ENCODE measurements at places on chromosomes 11 and 22. TPM values are rescaled to one million over a fixed set of nuclear protein-coding genes. Genes with fewer than 3 reads are reported as not detected.

DNA sequence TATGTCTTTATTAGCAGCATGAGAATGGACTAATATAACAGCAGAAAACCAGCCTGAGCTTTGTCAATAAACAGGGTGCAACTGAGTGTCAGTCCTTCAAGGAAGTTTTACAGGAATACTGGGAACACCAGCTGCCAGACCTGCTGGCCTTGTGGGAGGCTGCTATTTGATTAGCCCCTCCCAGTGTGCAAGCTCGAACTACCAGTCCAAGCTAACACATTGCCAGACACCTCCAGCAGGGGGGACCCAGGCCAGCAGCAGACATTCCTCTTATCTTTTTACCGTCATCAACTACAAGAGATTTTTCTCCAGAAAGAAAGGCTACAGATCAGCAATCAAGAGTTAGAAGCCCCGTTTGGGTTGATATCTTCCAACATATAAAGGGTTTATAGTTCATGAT lies 942.8 kb upstream of the TENM4 start:
- no peak for DNase-seq

Gene CD248
- total RNA-seq = 25.9 TPM

DNA sequence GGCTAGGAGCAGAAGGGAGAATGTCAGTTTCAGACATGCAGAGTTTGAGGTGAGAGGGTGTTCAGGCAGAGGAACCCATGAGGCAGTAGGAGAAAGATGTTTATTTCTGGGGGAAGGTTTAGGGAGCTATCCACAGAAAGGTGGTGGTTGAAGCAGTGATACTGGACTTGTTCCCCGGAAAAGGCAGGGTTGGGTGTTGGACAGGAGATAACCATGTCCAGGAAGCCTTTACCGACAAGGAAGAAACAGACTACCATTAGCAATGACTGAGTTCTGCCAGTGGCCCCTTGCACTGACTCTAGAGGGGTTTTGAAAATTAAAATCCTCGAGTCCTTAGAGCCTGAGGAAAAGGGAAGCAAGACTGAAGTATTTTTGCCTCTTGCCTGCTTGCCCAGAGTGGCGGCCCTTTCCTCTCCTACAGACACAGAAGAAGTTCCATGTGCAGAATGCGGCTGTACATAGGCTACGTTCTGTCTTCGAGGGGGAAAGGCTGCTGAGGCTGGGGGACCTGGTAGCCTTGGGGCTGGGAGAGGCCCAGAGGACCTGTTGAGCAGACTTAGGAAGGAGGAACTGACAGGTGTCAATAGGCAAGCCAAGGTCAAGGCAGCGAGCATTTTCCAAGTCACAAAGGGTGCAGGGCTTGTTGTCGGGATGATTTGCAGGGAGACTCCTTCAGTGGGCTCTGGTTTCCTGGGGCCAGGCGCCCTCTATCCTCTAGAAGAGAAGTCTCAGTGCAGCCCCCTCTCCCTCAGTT lies 146.7 kb downstream of the LDLRAD3 start:
- peak; percentile 17 for DNase-seq

DNA sequence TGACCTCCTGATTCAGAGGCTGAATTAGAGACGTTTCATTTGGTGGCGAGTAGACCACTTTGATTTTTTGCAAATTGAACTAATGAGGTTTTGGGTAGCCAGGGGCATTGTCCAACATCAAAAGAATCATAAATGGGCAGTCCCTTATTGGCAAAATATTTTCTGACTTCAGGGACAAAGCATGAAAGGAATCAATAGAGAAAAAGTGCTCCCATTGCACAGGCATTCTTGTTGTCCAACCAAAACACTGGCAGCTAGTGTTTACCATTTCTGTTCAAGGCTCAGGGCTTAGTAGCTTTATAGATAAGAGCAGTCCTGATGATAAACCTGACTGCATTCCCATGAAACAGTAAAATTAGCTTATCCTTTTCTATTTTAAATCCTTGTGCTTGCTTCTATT lies 6.4 kb upstream of the CARD16 start:
- no peak for DNase-seq

- peak; percentile 58 for DNase-seq
Measured at GRCh38 chr11:122344215-122344614, 228.2 kb upstream of the BLID start.

Gene SYCE3
- total RNA-seq = not detected

- DNase-seq = no peak
Measured at GRCh38 chr11:21484039-21484438, 708.8 kb upstream of the ANO5 start.

DNA sequence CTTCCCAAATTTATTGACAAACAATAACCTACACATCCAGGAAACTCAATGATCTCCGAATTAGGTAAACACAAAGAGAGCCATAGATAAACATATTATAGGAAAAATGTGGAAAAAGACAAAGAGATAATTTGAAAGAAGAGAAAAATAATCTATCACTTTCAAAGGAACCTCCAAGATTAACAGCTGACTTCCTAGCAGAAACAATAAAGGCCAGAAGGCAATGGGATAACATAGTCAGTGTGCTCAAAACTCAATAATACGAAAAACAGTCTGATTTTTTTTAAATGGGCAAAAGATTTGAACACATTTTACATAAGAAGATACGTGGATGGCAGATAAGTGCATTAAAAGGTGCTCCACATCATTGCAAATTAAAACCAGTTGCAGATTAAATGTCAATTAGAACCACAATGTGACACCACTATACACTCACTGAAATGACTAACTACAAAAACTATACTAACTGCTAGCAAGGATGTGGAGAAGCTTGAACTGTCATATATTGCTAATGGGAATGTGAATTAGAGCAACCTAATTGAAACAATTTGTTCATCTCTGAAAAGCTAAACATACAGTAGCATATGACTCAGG lies 300.4 kb downstream of the TMEM135 start:
- DNase-seq = no peak

GRCh38 chr11:93820847-93821246 lies 29.6 kb downstream of the VSTM5 start:
- no peak for DNase-seq

- no peak for DNase-seq
Measured at GRCh38 chr11:27241311-27242122, 121.5 kb downstream of the CCDC34 start.

Gene EMID1
- total RNA-seq = 7.9 TPM

GRCh38 chr11:32432565-32432964 lies 2.8 kb downstream of the WT1 start:
- no peak for DNase-seq

Gene GPR83
- not detected for total RNA-seq

GRCh38 chr11:62295504-62295903 lies 3.4 kb downstream of the SCGB1D4 start:
- DNase-seq = peak; percentile 29

Gene PGA4
- total RNA-seq = 1.8 TPM

- DNase-seq = no peak
Measured at GRCh38 chr11:102420547-102420946, 32.0 kb downstream of the TMEM123 start.

GRCh38 chr11:119974467-119974866 lies 163.4 kb downstream of the TRIM29 start:
- no peak for DNase-seq

Gene KCNQ1
- total RNA-seq = 15.4 TPM

- no peak for DNase-seq
Measured at GRCh38 chr11:44275241-44275640, 34.7 kb downstream of the ALX4 start.

GRCh38 chr11:118705111-118705741 lies 25.8 kb upstream of the TREH start:
- no peak for DNase-seq
